ENCODE measurements at places on chromosomes 3 and 15. TPM values are rescaled to one million over a fixed set of nuclear protein-coding genes. Genes with fewer than 3 reads are reported as not detected.
A peak's percentile ranks its signal among the peaks of the same experiment; 100 is the strongest.

- DNase-seq, result no peak
These were observed 32.6 kb downstream of the NMD3 start for GRCh38 chr3:161253711-161254110.

DNA sequence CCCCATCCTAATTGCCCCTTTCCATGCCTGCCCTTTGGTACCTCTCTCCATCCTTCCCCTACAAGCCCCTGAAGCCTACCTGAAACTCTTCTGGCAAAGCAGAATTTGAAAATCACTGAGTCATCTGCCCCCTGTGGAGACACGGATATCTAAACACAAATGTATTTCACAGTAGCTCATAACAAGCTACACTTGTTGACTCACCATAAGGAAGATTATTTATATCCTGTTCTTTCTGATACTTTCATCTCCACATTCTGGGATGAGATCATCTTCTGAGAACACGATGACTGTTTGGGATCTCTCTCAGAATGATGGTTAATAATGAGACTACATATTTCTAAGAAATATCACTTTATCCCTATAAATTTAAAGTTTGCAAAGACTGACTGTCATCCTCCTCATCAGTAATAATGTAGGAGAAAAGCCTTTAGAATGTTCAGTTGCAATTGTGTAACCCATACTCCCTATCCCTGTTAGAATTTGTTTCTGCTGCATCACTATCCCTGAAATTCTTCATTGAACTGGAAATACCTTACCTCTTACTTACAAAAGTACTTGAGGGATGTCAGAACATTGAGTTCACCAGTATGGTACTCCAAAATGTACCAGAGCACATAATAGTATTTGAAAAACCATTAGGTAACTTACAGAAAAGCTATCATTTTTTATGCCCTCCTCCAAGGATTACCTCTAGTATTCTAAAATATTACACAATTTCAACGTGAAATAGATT, 116.1 kb upstream of the IL12A start:
- DNase-seq, result no peak

DNA sequence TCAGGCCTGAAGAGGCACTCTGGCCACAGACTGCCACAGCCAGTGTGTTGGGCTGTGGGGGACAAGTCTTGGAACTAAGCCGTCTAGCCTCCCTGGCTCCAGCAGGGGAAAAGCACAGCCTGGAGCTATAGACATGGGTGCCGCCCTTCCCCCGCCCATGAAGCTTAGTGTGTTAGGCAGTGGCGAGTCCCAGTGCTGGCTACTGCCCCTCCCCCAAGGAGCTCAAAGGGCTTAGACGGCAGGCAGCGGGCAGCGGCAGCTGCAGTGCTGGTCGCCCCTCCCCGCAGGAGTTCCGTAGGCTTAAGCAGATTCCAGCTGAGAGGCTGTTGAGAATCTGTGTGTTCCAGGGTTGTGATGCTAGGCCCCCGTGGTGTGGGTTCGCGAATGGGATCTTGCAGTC, 135.8 kb upstream of the RORA start:
- no peak for DNase-seq

- no peak for DNase-seq
These were observed 2.4 kb upstream of the POPDC2 start for GRCh38 chr3:119662604-119663373.

- DNase-seq, result peak; percentile 17
These were observed 33.3 kb upstream of the FLNB start for GRCh38 chr3:57974796-57975388.

GRCh38 chr3:18672561-18672960, 247.4 kb upstream of the SATB1 start:
- DNase-seq, result no peak

The CCDC191 gene
- 4.6 TPM for total RNA-seq
